ENCODE measurements at places on chromosomes 7 and 10. TPM values are rescaled to one million over a fixed set of nuclear protein-coding genes. Genes with fewer than 3 reads are reported as not detected.

DNA sequence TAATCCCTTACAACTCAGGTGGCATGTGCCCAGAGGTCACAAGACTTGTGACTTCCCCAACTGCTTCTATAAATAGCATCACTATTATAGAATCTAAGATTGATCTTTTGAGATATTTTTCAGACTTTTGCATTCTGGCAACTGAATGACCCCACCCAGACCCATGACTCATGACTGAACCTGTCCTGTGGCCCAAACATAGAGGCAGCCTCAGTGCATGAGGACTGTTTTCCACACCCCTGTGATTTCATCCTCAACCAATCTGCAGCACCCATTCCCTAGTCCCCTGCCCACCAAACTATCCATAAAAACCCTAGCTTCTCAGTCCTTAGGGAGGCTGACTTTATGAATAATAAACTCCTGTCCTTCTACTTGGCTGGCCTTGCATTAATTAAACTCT, 84.5 kb downstream of the MICU1 start:
- no peak for DNase-seq

GRCh38 chr10:77807706-77808105, 118.8 kb downstream of the DLG5 start:
- DNase-seq = no peak

DNA sequence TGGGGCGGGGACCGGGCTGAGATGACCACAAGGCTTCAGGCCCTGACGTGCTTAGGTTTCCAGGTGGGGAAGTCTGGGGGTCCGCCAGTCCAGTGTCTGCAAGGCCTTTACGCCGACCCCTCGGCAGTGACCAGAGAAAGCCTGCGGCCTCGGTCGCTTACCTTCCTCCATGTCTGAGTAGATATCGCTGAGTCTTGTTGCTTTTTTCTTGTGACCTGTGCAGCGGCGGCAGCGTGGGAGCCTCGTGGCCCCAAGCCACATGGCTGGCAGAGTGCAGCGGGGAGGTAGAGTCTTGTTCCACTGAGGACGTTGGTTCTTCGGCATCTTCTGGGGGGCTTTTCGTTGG, 329 bp downstream of the NOLC1 start:
- DNase-seq = no peak

GRCh38 chr7:139762886-139763285, 14.9 kb downstream of the HIPK2 start:
- DNase-seq = no peak

GRCh38 chr10:24871011-24871935, 81.1 kb downstream of the PRTFDC1 start:
- no peak for DNase-seq

DNA sequence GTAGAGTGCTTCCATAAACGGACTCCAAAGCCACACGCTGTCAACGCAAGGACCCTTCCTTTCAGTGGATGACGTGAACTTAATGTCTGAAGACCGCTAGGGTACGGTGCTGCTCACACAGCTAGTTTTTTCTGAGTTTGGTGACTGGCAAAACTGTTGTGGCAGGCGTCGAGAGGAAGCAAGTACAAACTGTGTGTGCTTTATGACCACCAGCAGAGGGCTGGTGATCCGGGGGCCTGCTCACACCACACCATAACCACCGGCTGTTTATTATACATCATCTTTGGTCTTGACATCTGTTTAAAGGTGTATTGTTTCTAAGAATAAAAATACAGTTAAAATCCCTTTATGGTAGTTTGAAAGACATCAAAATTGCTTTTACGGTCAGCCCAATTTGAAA, 37.1 kb upstream of the ATP6V0A4 start:
- no peak for DNase-seq

GRCh38 chr7:39898867-39899266, 51.2 kb upstream of the CDK13 start:
- DNase-seq = no peak

DNA sequence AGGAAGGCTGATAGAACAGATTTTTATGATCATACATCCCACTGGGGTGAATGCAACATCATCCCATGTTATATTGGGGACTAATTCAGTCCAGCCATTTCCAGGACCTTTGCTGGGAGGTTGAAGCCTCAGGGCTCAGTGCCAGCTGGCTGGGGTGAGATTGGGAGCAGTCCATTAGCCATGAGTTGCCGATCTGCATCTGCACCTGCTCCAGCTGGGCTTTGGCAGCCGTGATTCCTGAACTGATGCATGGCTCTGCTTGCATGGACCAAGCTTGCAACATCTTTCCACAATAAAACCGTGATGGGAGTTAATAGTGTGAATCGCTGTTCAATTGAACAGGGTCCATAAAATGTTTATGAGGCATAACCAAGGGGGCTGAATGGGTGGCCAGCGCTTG, 346.9 kb downstream of the TYW1 start:
- DNase-seq = no peak

- no peak for DNase-seq
Measured at GRCh38 chr7:118793582-118793981, 569.1 kb downstream of the ANKRD7 start.

GRCh38 chr7:156950381-156950858, 908 bp downstream of the NOM1 start:
- DNase-seq = no peak

- no peak for DNase-seq
Measured at GRCh38 chr7:4739528-4739992, 35.9 kb upstream of the AP5Z1 start.

- DNase-seq = no peak
Measured at GRCh38 chr7:154512121-154512833, 460.1 kb downstream of the DPP6 start.

DNA sequence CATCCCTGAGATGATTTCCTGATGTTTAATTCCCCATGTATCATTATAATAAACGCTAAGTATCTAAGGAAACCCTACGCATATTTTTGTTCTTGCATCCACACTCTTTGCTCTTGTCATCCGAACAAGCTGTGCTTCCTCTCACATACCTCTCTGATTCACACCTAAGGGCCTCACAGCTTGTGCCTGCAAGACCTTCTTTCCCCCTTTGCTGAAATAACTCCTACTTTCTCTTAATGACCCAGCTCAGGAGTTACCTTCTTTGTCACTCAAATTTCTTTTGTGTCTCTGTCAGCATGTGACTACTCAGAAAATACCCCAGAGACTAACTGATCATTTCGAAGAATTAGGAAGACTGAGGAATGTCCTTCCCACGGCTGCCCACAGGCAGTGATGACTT, 209.3 kb upstream of the IMMP2L start:
- DNase-seq = no peak

DNA sequence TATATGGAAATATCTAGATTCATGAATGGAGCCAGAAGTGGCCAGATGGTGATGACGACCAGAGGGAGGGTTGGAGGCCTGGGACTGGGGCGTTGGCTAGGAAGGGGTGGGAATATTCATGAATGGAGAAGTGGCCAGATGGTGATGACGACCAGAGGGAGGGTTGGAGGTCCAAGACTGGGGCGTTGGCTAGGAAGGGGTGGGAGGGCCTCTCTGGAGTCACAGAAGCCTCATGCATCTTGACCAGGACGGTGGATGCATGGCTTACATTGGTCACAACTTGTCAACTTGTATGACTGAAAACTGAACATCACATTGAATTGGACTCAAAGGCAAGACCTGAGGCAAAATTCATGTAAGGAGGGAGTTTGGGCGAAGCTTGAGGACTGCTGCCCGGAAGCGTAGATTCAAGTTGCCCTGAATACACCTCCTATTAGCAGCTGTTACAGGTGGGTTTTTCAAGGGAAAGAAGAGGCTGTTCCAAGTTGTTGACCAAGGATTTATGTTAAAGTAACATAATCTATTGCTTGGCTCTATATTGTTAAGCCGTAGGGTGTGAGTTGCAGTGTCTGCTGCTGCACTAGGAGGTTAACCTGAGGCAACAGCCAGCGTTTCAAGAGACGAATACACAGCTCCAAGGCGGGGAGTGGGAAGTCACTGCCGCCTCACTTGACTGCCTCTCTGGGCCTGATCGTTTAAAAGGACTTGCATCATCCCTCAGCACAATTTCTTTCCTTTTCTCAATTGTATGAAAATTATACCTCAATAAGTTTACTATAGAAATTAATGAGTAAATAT, 55.1 kb upstream of the FAM20C start:
- no peak for DNase-seq

DNA sequence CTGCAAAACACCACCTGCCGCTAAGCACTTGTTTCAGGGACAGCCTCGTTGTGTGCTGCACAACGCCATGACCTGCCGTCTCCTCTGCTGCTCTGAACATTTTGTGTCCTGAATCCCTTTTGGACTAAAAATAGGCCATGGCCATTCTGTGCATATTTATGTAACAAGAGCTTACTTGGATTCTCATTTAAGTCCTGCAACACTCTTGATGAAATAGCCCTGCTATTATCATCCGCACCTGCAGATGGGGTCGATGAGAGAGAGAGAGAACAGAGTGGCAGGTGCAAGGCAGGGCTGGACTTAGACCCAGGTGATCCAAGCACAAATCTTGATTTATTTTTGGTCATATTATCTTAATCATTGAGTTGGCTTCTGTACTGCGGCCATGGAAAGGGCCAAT, 121.2 kb upstream of the PRKCQ start:
- DNase-seq = no peak

DNA sequence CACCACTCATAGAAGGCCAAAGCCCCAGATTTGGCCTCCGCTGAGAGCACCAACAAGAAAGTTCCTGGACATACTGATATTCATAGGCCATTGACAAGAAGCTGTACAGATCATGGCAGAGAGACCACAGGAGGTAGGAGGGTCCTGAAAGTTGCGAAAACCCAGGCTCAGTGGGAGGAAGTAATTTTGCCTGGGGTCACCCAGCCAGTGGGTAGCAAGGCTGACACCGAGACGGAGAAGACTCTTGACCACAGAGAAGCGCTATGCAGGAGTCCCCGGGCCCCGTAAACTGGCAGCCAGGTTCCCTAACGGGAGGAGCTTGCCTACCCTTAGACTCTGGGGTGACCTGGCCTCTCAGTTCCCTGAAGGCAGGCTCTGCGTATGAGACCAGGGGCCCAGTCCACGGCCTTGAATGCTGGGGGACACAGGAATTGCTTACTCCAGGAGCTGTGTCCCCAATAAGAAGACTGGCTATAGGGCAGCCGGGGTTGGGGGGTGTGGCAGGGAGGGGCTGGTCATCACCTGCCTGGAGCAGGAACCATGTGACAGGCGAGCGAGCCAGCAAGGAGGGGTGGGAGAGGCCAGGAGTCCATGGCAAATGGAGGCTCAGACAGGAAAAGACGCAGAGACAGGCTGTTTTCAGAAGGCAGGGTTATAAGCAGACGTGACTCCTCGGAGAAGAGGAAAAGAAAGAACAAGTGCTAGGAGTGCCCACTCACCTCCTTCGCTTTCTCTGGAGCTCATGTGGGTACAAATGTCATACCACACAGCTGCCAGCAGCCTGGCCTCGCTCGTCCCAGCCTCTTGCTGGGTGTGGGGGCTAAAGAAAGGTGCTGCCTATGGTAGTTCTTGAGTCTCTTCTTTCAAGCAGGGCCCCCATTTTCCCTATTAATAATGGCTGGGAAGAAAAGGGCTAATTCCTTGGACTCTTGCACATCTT, 24.6 kb upstream of the NPFFR1 start:
- no peak for DNase-seq

- no peak for DNase-seq
Measured at GRCh38 chr7:104814671-104815400, 199.2 kb upstream of the KMT2E start.

DNA sequence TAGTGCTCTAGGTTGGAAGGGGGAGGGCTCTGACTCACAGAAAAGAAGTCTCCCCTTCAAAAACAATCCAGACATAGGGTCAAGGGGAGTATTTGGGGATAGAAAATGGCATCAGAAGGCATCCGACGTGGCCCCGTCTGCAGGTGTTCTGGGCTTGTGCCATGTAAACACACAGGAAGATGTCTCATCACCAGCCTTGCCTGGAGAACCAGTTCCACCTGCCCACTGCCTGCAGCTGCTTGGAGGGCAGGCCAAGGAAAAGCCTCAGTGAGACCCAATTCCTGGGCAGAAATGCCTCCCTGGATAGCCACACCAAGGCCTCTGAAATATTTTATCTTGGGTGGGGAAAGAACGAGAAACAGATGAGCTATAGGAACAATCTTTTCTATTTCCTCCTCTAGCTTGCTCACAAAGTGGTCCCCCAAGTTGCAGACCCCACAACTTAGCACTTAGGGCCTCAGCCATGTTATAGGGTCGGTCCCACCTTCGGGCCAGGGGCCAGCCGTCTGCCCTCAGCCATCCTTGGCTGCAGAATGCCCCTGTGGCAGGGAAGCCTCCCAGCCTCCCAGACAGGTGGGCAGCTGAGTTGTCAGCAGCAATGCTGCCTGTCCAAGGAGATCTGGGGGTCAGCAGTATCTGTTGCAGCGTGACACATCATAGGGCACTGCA, 54.3 kb upstream of the ECHDC3 start:
- no peak for DNase-seq

- DNase-seq = no peak
Measured at GRCh38 chr10:59037018-59037389, 139.4 kb upstream of the PHYHIPL start.

- DNase-seq = no peak
Measured at GRCh38 chr7:26743205-26743604, 121.2 kb downstream of the SKAP2 start.

DNA sequence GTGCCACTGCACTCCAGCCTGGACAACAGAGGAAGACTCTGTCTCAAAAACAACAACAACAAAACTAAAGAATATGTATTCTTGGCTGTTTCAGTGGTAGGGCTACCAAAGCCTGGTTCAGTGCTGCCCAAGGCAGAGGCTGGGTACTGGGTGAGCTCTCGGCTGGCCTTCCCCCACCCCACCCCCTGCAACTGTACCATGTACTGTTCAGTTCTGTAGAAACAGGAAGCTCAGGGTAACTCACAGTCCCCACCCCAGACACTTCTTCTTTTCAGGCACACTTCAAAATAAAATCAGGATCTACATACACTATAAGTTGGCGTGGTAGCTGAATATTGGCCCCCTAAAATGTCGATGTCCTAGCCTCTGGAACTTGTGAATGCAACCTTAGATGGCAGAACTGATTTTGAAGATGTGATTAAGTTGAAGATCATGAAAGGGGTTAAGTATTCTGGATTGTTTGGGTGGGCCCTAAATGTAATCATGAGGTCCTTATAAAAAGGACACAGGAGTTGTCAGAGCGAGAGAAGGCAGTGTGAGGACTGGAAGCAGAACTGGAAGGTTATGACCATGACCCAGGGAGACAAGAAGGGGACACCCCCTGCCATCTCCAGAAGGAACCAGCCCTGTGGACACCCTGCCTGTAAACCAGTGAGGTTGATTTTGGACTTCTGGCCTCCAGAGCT, 31.2 kb downstream of the TBXAS1 start:
- DNase-seq = no peak

Gene MOGAT3
- polyA plus RNA-seq = 0.68 TPM

Gene ZPBP
- polyA plus RNA-seq = 0.24 TPM

Gene GSTO2
- 34.1 TPM for polyA plus RNA-seq

Gene LIPJ
- 0.39 TPM for polyA plus RNA-seq

Gene CNPY1
- not detected for polyA plus RNA-seq

Gene RBM17
- polyA plus RNA-seq = 134 TPM

Gene BTBD16
- 1.8 TPM for polyA plus RNA-seq

Measured in right renal pelvis (tissue), 4 donors.